ENCODE measurements at places on chromosomes 7 and 10. TPM values are rescaled to one million over a fixed set of nuclear protein-coding genes. Genes with fewer than 3 reads are reported as not detected.

GRCh38 chr7:106563466-106564150 lies 97.3 kb downstream of the CCDC71L start:
- no peak overlapping the region for H3K27ac ChIP-seq
- DNase-seq = no peak
- no peaks in the 10 kb centered on the region for H3K27me3 ChIP-seq
- no peaks in the 10 kb centered on the region for H3K4me1 ChIP-seq
- no peaks in the 10 kb centered on the region for H3K36me3 ChIP-seq

DNA sequence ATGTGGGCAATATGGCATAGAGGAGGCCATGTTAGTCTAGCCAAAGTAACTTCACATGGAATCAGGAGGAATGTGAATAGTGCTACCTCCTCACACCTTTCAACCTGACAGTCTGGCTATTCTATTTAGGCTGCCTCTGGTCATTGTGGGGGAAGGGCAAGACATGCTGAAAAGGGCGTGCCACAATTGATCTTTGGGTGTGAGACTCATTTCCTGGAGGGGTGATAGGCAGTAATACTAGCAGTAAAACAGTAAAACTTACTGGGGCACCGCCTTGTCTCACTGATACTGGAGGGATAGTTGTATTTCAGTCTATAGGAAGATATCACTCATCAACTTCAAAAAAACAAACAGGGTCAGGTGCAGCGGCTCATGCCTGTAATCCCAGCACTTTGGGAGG lies 88.7 kb downstream of the TMEM168 start:
- H3K27ac ChIP-seq = no peak overlapping the region
- H3K4me1 ChIP-seq = no peaks in the 10 kb centered on the region
- H3K27me3 ChIP-seq = no peaks in the 10 kb centered on the region
- no peaks in the 10 kb centered on the region for H3K36me3 ChIP-seq
- no peak overlapping the region for H3K4me3 ChIP-seq
- DNase-seq = no peak

DNA sequence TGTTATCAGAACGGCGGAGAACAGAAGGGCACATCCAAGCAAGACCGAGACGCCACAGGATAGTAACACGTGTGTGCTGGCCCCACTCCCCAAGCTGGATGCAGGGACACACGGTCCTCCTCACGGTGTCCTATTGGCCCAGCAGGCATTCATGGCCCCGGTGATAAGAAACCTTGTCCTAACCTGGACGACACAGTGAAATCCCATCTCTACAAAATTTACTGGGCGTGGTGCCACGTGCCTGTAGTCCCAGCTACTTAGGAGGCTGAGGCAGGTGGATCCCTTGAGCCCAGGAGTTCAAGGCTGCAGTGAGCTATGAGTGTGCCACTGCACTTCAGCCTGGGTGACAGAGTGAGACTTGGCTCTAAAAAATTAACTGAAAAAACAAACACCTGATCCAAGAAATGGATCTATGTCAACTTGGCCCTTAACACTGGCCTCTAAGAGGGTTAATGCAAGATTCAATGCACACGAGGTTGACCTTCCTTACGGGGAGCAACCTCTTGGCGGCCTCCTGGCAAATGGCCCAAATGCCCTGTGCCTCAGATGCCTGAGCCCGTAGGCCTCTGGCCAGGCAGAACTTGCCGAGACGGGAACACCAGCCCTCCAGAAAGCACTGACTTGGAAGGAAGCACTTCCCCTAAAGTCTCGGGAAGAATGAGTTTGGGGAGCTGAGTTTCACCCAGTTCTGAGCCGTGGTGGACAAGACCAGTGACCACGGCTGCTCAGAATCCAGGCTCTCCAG lies 72.3 kb downstream of the ZRANB1 start:
- H3K27ac ChIP-seq = no peak overlapping the region
- no peaks in the 10 kb centered on the region for H3K27me3 ChIP-seq
- no peak for DNase-seq
- no peak overlapping the region for H3K4me3 ChIP-seq
- H3K36me3 ChIP-seq = 0 out of 2 replicates have a peak, but pooled peaks cover 3% of the 10 kb centered on the region
- peaks cover 4% of the 10 kb centered on the region for H3K4me1 ChIP-seq

GRCh38 chr10:97228130-97228774 lies 42.5 kb upstream of the SLIT1 start:
- no peaks in the 10 kb centered on the region for H3K4me1 ChIP-seq
- no peaks in the 10 kb centered on the region for H3K27me3 ChIP-seq
- H3K36me3 ChIP-seq = peaks cover 7% of the 10 kb centered on the region
- no peak overlapping the region for H3K4me3 ChIP-seq
- H3K27ac ChIP-seq = no peak overlapping the region

SORCS1 gene
- 4.9 TPM for total RNA-seq

GRCh38 chr7:74193054-74193453 lies 16.8 kb upstream of the LAT2 start:
- no peaks in the 10 kb centered on the region for H3K27me3 ChIP-seq
- no peak for DNase-seq
- H3K27ac ChIP-seq = no peak overlapping the region
- H3K4me3 ChIP-seq = no peak overlapping the region
- peaks cover 71% of the 10 kb centered on the region for H3K36me3 ChIP-seq
- no peaks in the 10 kb centered on the region for H3K4me1 ChIP-seq

- no peaks in the 10 kb centered on the region for H3K36me3 ChIP-seq
- H3K4me3 ChIP-seq = no peak overlapping the region
- DNase-seq = no peak
- no peak overlapping the region for H3K27ac ChIP-seq
- H3K4me1 ChIP-seq = no peaks in the 10 kb centered on the region
- H3K27me3 ChIP-seq = no peaks in the 10 kb centered on the region
Observed at GRCh38 chr7:82433507-82433906, 10.1 kb downstream of the CACNA2D1 start.

GRCh38 chr10:21681156-21681555 lies 147.1 kb downstream of the MLLT10 start:
- H3K4me1 ChIP-seq = no peaks in the 10 kb centered on the region
- H3K4me3 ChIP-seq = no peak overlapping the region
- DNase-seq = no peak
- no peak overlapping the region for H3K27ac ChIP-seq

DNA sequence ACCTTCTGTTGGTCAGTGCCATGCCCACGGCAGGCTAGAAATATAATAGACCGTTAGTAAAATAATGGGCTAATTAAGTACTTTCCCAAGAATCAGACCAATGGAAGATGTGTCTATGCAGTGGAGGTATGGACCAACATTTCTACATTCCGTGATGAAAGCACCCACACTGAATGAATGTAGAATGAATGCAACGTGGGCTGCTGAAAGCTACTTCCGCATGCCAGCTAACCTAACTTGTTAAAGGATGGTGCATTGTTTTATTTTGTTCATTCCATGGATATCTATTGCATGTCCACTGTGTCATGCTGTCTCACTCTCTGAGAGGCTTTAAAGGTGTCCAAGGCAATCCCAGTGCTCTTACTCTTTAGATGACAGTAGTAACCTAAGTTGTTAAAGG lies 112.9 kb upstream of the CAV2 start:
- H3K27ac ChIP-seq = no peak overlapping the region
- H3K27me3 ChIP-seq = no peaks in the 10 kb centered on the region
- no peak for DNase-seq
- H3K4me1 ChIP-seq = no peaks in the 10 kb centered on the region

- peak overlapping the region; percentile 35 for H3K4me3 ChIP-seq
- no peak for DNase-seq
- H3K27ac ChIP-seq = no peak overlapping the region
Observed at GRCh38 chr10:124740369-124741280, 3.6 kb downstream of the FAM53B start.

OTUD1 gene
- total RNA-seq = 6.6 TPM

- H3K36me3 ChIP-seq = no peaks in the 10 kb centered on the region
- DNase-seq = no peak
- H3K4me3 ChIP-seq = no peak overlapping the region
- peaks cover 2% of the 10 kb centered on the region for H3K4me1 ChIP-seq
- H3K27me3 ChIP-seq = no peaks in the 10 kb centered on the region
Observed at GRCh38 chr7:123717689-123718088, 31.1 kb downstream of the WASL start.

GRCh38 chr10:119143657-119144056 lies 21.9 kb downstream of the SFXN4 start:
- no peak overlapping the region for H3K27ac ChIP-seq
- no peaks in the 10 kb centered on the region for H3K36me3 ChIP-seq
- H3K4me1 ChIP-seq = no peaks in the 10 kb centered on the region
- no peaks in the 10 kb centered on the region for H3K27me3 ChIP-seq
- H3K4me3 ChIP-seq = no peak overlapping the region

DNA sequence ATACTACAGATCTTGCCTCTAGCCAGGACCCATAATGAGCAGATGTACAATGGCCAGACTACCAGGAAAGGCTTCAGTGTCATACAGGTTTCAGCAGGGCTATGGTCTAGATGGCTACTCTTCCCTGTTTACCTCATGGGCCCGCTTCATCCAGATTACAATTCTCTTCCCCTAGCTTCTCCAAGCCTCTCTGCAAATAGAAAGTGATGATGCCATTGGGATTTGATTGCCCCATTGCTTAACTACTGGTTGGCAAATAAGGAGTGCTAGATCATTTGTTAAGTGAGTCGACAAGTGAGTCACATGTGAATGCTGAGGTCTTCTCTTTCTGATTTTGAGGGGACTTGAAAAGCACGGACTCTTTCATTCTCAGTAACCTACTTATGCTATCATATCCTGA lies 361.5 kb upstream of the LRRTM3 start:
- no peak for DNase-seq
- H3K27ac ChIP-seq = no peak overlapping the region
- H3K4me3 ChIP-seq = no peak overlapping the region
- H3K4me1 ChIP-seq = no peaks in the 10 kb centered on the region

OGDHL gene
- total RNA-seq = 16.6 TPM

DNA sequence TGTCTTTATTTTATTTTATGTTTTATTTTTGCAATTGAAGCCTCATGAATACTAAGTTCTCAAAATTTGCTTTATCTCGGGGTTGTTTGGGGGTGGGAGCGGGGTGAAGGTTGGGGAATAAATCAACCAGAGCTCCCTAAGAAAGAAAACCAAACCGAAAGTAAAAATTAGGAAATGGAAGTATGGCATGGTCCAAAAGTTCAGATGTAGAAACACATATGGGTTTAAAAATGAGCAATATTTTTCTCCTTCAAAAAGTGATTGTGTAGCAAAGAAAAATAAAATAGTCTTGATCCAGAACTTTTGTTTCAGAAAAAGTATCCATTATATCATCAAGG lies 177.4 kb upstream of the PLXDC2 start:
- no peak overlapping the region for H3K4me3 ChIP-seq
- no peaks in the 10 kb centered on the region for H3K36me3 ChIP-seq
- H3K27me3 ChIP-seq = no peaks in the 10 kb centered on the region
- no peaks in the 10 kb centered on the region for H3K4me1 ChIP-seq
- H3K27ac ChIP-seq = no peak overlapping the region

Measured in H1 (cell line).